CMK (cell line): ENCODE measurements at places on chromosomes 2 and 18.

DNA sequence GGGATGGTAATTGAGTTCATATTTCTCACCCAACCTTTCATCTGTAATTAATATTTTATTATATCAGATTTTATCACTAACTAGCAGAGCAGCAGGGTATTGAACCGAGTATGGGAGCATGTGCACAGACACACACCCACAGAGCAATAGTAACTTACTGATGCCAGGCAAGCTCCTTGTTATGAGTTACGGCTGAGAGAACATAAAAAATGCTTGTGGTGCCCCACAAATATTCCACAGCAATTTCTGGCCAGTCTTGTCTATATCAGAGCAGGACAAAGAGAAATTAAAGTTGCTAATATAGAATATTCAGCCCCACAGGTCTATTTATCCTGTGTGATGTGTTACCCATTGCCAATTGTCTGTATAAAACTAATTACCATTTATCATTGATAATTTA is 501.8 kb upstream of the RAB12 start:
- no peak for DNase-seq

- no peak for DNase-seq
Measured at GRCh38 chr2:159186462-159186861, 100.0 kb downstream of the WDSUB1 start.

DNA sequence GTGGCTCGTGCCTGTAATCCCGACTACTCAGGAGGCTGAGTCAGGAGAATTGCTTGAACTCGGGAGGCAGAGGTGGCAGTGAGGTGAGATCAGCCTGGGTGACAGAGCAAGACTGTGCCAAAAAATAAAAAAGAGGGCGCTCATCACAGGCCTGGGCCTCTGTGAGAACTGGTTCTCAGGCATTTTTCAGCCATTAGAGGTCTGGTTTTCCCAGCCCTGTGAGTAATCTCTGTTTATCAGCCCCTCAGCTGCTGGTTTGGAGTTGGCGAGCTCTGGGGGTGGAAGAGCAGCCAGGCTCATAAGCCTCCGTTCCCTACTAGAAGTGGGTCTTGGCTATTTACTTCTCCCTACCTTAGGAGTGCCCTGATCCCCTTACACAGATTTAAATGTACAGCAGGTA is 53.1 kb downstream of the CHRNA1 start:
- no peak for DNase-seq

DNA sequence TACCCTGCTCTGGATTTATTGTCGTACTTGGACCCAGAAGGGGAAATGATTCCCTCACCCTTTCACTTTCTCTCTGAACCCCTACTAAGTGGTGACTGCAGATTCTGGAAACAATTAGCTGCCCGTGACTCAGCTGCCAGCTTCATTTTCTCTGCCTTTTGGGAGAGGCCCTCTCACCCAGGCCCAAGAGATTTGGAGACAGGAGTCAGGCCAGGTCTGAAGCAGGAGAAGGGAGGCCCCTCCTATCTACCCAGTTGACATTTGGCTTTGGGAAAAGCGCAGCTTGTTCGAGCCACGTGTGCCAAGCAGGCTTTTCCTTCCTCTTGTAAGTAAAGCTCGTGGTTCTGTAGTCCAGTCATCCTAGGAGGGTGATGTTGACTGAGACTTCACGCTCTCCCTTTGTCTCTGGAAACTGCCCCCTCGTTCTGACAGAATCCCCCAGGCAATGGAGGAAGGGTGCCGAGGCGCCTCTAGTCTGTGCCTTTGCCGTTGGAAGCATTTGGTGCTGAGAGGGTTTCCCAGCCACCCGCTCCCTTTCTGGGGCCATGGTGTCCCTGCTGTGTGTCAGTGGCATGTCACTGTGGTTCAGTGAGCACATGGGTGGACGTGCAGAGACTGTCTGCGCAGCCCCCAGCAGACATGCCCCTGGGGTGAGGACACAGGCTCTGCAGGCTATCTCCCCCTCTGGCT is 8.6 kb downstream of the OXER1 start:
- no peak for DNase-seq

GRCh38 chr18:42925036-42925435 is 190.4 kb downstream of the RIT2 start:
- no peak for DNase-seq

DNA sequence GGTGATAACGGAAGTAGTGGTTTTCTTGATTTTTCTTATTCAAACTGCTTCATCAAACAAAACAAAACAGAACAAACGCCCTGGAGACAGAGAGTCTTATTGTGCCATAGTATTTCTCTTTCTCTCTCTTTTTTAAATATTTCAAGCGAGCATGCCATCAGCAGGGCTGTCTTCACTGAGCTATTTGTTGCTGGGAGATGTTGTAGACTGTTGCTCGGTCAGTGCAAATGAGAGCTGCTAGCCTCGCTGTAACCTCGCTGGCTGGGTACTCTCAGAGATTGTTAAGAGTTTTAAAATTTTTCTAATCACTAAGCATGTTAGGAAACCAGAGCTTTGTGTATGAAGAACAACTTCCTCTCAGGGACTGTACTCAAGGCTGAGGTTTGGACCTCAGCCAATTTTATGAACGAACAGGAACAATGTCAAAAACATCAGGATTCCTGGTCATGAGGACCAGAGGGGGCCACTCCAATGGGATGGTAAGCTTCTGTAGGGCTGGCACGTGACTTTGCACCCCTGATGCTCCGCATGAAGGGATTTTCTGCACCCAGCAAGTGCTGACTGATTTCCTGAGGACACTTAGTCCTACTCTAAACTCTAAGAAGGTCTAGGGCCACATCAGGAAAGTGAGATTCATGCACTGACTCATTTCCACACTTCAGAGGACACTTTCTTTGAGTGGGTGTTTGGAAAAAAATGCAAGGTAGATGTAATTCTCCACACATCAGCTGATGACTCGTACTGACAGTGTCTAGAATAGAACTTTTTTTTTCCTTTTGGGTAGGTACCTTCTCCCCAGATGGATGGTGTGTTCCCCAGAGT is 59.8 kb upstream of the IL1R1 start:
- DNase-seq, result no peak

DNA sequence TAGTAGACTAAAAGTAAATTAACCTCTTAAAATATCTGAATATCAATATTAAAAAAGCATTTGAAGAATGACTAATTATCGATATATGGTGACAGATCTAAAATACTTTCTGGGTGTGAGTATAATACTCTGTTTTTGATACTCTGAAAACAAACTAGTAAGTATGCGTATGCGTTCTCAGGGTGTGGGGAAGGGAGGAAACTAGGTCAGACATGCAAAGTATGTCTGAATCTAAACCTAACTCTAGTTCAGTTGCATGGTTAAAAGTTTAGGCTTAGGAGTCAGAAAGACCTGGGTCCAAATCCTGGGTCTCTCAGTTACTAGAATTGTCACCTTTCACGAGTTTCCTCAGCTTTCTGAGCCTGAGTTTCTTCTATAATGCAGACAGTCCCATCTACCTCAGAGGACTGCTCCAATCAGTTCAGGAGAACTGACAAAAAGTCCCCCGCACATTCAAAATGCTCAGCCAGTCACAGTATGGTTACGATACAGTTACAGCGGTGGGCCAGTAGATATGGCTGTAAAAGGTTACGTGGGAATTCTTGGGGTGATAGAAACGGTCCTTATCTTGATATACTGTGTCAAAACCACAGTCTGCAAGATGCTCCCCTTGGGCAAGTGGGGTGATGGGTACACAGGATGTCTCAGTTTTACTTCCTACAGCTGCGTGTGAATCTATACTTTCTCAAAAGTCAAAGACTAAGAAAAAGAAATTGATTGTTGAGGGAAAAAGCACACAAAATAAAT is 29.2 kb downstream of the UNC50 start:
- DNase-seq, result no peak

GRCh38 chr2:109067631-109068125 is 61.3 kb upstream of the SH3RF3 start:
- DNase-seq, result no peak
